Ovary (tissue), 10 donors: ENCODE measurements at places on chromosomes 2 and 18. TPM values are rescaled to one million over a fixed set of nuclear protein-coding genes. Genes with fewer than 3 reads are reported as not detected.

The DNAH6 gene
- 14.0 TPM for total RNA-seq

The KIF5C gene
- 1.2 TPM for total RNA-seq

The ST6GAL2 gene
- not detected for total RNA-seq

The INHBB gene
- 3.5 TPM for total RNA-seq

The FOXI3 gene
- total RNA-seq, result not detected

The PROM2 gene
- 4.9 TPM for total RNA-seq

The UNC50 gene
- 50.0 TPM for total RNA-seq

The KATNAL2 gene
- total RNA-seq, result 5.1 TPM

The CENPO gene
- total RNA-seq, result 3.9 TPM

The CPLX4 gene
- total RNA-seq, result not detected

The CDH2 gene
- 2.9 TPM for total RNA-seq

DNA sequence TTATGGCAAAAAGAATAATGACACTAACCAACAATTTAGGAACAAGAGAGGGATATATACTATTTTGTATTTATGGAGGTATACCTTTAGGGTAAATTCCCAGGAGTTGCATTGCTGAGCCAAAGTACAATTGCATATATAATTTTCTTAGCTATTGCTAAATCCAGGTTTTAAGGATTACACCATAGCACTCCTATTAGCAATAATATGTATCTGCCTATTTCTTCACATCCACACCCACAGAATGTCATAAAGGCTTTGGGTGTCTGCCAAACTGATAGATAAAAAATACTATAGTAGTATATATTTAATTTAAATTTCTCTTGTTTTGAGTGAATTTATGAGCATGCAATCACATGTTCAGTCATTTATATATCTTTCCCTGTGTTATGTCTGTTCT is 11.5 kb upstream of the SERPINB13 start:
- DNase-seq, result no peak

GRCh38 chr18:23102493-23103261 is 32.6 kb upstream of the CABLES1 start:
- no peak for DNase-seq

DNA sequence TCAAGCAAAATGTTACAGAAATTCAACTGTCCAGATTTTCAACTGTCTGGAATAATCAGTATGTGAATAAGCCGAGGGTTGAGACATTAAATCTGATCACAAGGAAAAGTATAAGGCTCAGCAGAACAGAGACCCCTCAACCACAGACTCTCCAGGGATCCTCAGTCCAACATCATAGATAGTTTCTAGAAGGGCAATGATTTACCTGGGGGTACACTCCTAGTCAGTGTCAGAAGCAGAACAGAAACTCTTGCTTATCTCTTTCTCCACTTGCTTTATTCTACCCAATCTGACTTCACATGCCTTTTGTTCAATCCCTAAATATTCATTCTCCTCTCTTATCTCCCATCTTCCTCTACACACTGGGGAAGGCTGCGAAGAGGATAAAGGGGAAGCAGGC is 36.4 kb downstream of the ICOS start:
- DNase-seq, result no peak

GRCh38 chr2:102895376-102895775 is 133.5 kb downstream of the TMEM182 start:
- no peak for DNase-seq

DNA sequence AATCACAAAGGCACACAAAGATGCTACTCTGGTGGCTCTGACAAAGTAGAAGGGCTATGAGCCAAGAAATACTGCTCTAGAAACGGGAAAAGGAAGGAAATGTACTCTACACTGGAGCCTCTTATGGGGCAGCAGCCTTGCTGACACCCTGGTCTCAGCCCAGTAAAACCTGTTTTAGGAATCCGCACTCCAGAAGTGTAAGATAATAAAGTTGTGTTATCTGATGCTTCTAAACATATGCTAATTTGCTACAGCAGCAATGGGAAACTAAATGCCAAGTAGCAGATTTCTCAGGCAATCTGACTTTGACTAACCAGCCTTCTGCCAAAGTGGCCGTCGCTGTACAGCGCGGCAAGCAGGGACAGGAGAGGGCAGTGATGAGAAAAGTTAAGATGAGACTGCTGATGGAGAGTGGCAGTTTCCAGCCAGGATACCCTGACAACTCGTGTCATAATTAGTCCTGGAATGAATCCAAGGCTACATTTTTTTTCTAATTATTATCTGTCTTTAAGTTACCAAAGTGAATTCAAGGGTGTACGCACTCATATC is 99.0 kb downstream of the NETO1 start:
- DNase-seq, result no peak

DNA sequence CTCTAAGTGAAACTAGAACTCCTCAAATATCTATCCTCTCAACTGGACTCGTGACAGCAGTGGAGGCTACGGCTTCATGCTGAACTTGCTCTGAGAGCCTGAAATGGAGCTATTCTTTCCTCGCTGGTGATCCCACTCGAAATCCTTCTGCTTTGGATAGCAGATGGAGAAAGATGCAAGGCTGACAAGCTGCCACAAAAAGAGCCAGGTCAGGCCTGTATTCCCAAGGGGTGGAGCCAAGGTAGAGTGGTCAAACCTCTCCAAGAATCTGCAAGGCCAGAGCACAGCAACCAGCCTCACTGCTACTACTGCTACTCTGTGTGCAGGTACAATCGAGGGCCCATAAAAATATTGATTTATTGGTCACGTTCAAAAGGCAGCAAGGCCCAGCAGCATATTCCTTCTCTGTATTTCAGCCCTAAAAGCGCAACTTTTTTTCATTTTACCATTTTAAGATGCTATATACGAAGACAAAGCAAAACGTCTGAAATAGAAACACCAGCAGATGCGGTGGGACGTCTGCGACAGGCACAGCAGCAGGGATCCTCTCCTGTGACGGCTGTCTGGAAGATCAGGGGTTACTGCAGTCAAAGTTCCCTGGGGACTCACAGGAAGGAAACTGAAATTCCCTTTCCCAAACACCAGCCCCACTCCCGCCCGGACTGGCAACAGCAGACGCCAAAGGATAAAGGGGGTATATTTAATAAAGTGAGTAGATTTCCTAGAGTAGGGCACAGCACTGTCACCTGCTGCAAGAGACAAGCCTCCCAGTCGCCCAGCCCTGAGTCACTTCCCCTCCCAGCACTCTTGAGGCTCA is 2.4 kb downstream of the SPRED2 start:
- DNase-seq, result no peak

DNA sequence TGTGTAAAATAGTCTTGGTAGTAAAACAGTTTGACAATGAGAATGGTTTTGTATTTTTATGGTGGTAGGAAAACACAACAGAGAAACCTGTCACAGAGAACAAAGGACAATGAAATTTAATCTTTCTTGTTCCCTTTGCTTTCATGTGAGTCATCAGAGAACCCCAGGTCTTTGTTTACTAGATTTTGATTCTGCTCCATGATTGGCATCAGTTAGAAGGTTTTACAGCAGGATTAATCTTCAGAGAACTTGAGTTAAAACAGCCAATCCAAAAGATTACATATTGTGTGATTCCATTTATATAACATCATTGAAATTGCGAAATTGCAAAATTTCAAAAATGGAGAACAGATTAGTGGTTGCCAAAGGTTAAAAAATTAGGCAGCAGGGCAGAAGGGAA is 2.5 kb downstream of the APLF start:
- no peak for DNase-seq

DNA sequence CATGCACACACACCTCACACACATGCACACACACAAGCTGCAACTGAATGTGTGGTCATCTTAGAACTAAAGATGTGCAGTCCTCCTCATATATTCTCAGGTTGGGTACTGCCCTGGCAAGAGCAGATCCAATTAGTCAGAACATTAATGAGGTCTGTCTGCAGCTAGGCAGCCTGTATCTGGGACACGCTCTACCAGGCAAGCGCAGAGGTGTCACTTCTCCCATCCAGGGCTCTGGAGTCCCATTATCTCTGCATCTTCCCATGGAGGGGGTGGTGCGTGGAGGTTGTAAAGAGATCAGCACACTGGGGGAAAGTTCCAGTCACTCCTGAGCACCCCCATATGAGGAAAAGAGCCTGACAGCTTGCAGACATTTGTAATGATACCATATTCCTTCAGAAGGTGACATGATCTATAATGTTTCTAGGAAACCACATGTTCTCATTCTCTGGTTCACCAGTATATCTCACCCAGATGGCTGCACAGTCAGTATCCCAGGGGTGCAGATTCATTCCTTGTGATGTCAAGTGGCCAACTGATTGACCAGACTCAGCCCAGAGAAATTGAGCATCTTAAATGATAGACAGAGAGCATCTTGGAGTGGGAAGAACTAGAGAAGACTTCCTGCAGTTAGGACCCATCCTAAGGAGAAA is 95.4 kb downstream of the RTN4 start:
- DNase-seq, result no peak

- peak; percentile 62 for DNase-seq
These were observed 321.4 kb downstream of the IRS1 start for GRCh38 chr2:226478109-226478809.

GRCh38 chr18:36848609-36849008 is 19.7 kb downstream of the KIAA1328 start:
- no peak for DNase-seq

DNA sequence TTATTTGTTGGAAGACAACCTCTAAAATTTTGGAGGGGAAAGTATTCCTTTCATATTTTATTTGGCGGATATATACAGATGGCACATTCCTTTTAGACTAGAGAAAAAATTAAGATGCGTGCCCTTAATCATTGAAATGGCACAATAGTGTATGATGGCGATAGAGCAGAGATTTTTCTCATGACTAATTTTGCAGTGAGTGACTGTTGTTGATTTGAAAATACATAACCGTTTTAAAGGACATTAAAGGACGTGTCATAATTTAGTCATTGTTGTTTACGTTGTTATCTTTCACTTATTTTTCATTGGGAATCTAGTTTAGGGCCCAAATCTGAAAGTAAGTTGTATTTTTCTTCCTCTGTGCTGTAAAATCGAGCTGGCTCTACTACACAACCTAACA is 61.7 kb downstream of the CERS6 start:
- no peak for DNase-seq

- no peak for DNase-seq
These were observed 221.0 kb upstream of the EPAS1 start for GRCh38 chr2:46076251-46076650.

GRCh38 chr18:51078026-51078425 is 48.0 kb downstream of the SMAD4 start:
- no peak for DNase-seq

GRCh38 chr18:39741755-39742466 is 2176.3 kb upstream of the CELF4 start:
- no peak for DNase-seq

- DNase-seq, result peak; percentile 34
These were observed 762 bp downstream of the INO80C start for GRCh38 chr18:35497027-35497369.

- DNase-seq, result no peak
These were observed 364.5 kb upstream of the CDH2 start for GRCh38 chr18:28541276-28541930.

- DNase-seq, result peak; percentile 40
These were observed 25.3 kb downstream of the RTP5 start for GRCh38 chr2:241894681-241895426.
